Stimulated activated CD4-positive, alpha-beta T cell treated with anti-CD3 and anti-CD28 coated beads, Interleukin-4, amount 100 ng/mL, for 4 hours (primary cell): ENCODE measurements at places on chromosomes 4 and X.

DNA sequence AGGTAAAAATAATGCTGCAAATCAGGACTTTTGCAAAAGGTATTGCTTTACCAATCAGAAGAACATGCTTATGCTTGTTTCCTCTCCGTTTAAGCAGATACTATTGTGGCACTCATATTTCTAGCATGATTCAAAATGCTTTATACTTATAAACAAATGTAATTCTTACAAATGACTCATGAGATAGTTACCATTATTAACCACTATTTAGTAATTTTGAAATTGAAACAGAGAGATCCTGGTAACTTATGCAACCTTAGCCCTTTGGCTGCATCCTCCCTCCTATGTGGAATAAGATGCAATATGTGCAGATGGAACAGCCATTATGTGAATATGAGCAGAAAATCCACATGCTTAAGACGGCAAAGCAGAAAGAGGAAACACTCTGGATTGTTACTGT lies 164.7 kb downstream of the PCDH18 start:
- DNase-seq, result no peak

DNA sequence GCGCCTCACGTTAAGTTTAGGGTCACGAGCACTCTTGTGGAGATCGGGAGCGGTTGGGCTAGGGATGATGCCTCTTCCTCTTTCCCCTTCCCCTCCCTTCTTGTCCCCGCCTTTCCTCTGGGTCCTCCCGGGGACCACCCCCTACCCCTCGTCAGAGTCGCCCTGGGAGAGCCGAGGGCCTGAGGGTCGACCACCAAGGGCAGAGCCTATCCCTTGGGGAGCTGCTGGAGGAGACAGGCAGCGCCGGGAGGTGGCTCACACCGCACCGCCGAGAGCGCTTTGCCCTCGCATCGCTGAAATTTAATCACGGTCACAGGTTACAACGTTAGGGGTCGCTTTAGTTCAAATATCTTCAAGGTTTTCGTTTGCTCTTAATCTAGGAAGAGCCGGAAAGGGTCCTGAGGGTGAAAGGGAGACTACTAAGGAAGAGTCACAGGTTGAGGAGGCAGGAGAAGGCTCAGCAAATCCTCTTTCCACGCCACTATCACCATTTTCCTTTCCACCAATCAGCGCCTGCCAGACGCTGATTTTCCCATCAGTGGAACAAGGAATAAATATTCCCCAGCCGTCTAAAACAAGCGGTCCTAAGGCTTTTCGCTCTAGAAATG lies 528 bp upstream of the SNCA start:
- DNase-seq, result no peak

GRCh38 chrX:10620121-10620699 lies at the start of gene MID1:
TSS of gene MID1 (minus strand) at chrX:10620585. CDS start at chrX:10567547, 53,038 bp downstream.
- no peak for DNase-seq

- no peak for DNase-seq
These were observed 138.5 kb downstream of the COL4A6 start for GRCh38 chrX:108299704-108300103.

- DNase-seq, result no peak
These were observed 155.8 kb downstream of the SH2D1A start for GRCh38 chrX:124502166-124502565.

GRCh38 chrX:102767287-102767686 lies 46.7 kb downstream of the GPRASP3 start:
- DNase-seq, result no peak

- no peak for DNase-seq
These were observed 291.8 kb upstream of the HAND2 start for GRCh38 chr4:173821876-173822275.

- no peak for DNase-seq
These were observed 37.4 kb downstream of the PDLIM5 start for GRCh38 chr4:94489098-94489497.

- DNase-seq, result no peak
These were observed 625.9 kb downstream of the PDHA2 start for GRCh38 chr4:96465834-96466233.

- DNase-seq, result no peak
These were observed 14.1 kb downstream of the SLC10A7 start for GRCh38 chr4:146507632-146508031.

DNA sequence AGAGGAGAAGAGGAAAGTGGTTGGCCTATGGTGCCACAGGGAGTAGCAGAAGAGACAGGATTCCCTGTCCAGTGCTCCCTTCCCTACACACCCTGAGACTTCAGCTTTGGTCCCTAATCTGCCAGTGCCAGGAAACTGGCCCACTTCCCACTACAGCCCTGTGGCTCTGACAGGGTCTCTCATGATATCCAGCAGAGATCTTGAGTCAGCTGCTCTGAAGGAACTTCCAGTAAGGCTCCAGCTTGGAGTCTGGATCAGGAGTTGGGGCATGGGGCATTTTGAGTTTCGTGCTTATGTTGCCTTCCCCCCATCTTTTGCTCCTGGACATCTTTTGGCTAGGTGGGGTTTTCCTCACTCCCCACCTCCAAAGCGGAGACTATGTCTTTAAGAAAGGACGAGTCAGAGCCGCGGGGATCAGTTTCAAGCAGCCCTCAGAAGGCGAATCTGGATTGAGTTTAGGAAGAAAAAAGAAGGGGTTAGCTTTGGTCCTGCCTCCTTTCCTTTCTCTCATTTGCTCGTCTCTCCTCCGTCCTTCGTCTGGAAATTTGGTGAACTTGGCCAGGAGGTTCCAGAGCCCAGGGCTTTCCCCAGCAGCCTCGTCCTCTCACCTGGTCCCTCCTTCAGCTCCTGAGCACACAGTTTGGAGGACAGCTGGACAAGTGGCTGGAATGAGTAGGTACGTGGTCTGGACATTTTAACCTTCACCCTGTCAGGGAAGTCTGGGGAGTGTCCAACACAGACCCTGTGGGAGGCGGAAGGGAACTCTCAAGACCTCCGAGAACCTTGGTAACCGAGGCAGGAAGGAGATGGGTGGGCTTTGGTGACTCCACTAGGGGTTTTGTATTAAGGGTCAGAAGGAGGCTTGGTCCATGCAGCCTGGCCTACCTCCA lies 104.4 kb downstream of the RTL5 start:
- DNase-seq, result no peak

DNA sequence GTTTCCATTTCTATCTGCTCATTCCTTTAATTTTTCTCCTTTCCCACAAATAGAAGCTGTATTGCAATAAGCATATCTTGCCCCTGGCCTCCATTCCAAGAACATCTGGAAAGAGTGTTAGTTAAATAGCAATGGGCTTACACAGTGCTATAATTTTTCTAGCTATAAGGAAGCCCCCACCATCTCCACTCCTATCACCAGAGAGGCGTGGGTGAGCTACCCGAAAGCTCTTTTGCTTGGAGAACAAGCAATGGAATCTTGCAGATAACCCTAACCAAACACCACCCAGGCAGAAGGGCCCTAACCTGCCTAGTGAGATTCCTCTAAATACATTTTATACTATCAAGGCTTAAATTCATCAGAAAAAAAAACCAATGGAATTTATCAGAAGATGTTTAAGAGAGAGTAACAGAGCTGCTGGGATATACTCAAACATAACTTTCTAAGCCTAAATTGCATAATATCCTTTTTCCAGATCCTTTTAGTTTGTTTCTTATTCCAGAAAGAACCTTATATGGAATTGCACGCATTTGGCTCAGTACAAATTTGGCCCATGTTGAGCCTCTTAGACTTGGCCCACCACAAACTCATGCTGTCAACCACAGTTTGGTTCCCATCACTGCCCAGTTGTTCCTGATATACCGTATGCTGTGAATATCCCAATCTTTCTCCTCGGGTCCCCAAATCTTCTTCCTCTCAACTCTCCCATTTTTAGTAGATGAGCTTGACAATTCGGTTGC lies 91.6 kb upstream of the PLAC1 start:
- no peak for DNase-seq

DNA sequence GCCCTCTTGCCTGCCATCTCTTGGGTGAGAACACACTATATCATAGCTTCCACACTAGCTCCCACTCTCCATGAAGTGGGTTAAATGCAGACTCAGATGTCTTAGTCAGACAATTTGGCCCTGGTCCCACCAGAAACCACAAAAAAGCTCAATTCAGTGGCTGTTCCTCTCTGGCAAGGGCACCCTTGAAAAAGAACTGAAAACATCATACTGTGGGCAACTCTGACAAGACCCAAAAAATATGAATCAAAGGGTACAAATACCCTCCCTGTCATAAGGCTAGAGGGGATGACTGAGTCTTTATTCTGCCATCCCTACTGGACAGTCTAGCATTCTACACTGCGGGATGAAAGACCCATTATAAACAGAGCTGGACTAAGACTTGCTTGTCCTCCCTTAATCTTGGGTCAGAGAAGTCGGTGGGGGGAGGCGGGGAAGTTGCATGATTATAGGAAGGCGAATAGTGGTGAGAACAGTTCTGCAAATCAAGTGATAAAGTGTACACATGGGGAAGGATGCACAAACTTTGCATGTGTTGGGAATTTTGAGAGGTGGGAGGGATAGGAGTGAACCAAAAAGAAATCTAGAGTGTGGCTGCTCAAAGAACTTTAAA lies 172.1 kb downstream of the OPHN1 start:
- DNase-seq, result no peak

DNA sequence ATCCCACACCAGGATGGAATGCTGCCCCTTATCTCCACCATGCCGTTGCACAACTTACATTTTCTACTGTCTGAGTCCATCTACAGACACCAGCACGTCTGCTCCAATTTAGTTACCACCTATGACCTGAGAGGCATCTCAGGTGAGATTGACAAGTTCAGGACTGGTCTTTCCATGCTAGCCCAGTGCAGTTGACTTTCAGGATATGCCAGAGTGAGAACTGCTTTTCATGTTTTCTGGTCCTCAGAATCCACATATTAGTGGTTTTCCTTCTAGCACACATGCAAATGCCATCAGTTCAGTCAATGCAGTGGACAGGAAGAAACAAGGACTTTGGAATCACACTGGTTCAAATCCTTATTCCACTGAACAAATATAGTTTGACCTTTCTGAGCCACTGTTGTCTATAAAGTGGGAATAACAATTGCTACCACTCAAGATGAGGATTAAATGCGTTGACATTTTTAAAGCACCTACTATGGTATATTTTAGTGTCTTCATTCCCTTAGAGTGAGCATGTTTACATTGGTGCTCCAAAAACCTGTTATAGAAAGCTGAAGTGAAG lies 38.1 kb upstream of the ANXA3 start:
- no peak for DNase-seq

DNA sequence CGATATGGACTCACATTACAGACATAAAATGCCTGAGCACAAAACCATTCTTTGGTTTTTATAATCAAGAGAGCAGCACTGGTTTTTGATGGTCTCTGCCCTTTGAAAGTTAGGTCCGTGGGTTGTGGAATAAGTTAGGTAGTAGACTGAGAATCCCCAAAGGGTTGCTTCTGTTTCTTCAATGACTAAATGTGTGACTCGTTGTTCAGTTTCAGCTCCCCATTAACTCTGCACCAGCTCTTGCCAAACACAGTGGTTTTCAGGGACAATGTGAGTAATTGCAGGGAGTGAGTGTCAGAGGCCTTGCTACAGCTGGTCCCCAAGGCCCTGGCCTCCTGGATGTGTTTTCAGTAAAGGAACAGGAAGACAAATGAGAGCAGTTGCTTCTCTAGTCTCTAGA lies 24.8 kb downstream of the SMIM20 start:
- no peak for DNase-seq
